Cerebellum (tissue), 4 donors: ENCODE measurements at places on chromosomes 2 and 18.

DNA sequence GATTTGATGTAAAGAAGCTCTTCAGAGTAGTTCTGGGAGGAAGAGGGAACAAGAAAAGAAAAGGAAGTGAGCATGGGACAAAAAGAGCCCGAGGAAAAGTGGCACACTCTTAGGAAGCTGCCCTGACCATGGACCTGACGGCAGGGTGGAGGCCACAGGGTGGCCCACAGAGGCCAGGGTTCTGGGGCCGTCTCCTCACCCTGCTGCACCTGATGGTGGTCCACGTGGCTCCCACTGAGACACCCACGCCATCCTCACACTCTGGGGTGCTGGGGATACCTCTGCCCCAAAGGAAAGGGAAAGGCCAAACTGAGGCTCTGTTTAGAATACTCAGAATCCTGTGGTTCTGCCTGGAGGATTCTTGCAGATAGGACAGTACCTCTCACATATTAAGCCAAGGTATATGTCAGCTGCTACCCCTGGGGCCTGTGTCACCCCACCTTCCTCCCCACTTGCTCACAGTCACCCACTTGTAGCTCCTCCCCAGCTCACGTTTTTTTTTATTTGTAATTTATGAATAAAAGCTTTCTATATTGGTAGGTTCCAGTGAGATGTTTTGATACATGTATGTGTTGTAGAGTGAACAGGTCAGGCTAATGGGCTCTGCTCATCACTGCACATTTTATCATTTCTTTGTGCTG, 171.1 kb downstream of the LDLRAD4 start:
- DNase-seq, result no peak

DNA sequence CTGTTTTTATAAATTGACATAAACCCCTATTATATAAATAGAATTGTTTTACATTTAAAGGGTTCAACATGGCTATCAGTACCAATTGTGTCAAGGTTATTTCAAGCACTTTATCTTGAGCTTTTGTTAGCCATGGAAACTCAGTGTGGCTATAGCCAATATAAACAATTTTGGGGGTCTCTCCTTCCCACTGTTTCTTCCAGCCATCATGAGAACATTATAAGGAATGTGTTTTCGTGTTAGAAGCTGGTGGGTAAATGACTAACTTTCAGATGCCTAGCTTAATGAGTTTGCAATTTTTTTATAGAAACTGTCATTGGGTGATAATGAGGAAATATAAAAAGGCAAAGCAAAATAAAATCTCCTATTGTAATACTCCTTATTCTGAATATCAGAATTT, 153.5 kb upstream of the FOSL2 start:
- DNase-seq, result no peak

- no peak for DNase-seq
Measured at GRCh38 chr2:17010104-17010503, 344.5 kb upstream of the CYRIA start.

DNA sequence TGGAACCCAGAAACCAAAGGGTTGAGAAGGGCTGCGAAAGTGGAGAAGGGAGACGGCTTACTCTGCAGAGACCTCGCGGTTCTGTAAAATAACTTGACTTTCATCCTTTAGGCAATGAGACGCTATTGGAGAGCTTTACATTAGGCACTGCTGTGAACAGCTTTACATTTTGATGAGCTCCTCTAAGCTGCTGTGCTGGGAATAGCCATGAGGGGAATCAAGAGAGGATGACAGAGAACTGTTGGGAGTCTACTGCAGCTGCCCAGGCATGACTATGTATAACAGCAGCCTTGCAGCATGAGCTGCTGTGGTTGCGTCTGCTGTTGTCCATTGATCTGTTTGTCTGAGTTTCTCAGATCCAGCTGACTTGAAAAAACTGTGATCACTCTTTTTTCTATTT, 310.8 kb upstream of the MAP2 start:
- DNase-seq, result no peak

DNA sequence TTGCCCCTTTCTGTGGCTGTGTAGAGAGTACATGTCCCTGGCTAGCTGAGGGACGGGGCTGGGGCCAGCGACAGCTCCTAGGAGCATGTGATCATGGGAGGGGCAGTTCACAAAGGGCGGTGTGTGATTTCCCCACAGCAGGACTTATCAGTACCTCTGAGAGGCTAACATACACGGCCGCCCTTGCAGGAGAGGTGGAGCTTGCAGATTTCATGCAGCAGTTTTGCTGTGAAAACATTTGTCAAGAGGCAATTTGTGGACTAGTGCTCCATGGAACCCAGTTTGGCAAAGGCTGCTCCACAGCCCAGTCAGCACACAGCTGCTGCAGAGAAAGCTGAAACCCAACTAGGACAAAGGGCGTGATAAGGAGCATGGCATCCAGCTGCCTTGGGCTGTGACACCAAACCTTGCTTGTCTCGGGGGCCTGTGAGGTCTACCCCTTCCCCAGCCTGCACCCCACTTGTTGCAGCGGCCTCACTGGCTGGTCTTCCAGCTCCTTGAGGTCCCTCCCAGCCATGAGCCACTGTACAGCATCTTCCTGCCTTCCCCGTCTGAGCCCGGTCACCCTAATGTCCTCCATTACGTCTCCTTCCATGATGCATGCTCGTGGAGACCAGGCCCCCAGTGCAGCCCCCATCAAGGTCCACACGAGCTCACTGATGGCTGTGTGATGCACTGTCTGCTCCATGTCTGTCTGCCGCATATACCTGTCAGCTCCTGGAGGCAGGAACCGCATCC, 121.4 kb upstream of the HDAC4 start:
- DNase-seq, result no peak

DNA sequence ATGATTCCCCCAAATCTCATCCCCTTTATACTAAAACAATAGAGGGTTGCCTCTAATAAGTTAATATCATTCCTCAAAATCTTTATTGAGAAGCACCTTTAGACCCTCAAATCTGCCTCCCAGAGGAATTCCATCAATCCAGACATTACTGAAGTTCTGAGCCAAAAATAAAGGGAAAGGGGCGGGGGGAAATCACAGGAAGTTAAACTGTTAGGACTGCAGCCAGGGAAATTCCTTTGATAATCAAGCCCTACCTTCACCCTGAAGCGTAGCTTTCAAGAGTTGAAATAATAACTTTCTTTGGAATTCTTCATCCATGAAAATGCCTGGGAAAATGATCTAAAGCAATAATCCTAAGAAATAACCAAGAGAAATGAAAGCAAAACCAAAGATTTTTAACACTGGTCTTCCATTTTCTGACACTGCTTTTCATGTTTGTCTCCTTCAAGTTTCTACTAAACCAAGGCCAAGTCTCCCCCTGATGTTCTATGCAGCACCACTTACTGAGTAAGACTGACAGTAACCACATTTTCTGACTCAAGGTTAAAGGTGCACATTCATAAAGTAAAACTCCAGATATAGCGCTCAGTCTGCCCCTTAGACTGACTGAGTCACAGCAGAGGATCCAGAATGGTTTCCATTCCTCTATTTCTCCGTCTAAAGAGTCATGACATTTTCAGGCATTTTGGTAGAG, 78.2 kb downstream of the TCF4 start:
- DNase-seq, result no peak

DNA sequence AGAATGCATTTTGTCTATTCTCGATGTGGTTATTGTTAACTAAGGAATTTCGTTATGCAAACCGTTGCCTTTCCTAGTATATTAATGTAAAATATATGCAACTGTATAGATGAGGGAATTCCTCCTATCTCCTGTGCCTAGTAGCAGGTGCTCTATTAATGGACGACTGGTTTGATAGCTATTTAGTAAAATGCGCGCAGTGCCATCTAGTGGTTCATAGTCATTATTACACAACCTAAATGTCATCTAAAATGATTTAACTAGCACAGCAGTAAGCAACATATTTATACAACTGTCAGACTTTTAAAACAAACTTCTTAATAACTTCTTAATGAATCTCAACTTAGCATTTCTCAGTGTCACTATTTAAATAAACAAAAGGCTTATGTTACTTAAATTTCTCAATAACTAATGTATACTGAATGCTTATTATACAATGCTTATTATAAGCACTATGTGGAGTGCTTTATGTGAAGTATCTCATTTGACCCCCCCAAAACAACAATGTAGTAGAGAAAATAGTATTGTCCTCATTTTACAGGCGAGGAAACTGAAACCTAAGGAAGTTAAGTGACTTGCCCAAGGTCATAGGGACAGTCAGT, 77.9 kb downstream of the DTNA start:
- DNase-seq, result peak; percentile 70

DNA sequence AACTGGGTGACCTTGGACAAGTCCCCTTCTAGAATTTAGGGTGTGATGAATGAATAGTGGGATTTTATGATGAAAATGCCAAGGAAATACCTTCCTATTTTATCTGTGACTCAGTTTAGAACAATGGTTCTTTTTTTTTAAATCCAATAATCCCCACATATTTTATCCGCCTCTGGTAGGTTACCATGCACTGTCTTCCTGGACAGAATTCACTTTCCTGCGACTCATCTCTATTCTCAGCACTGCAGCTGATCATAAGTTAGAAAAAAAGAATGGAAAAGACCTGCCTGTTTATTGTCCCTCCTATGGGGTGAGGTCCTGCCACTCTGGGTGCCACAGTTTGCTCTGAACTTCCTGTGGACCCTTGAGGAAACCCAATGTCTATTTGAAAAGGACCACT, 73.1 kb downstream of the IRS1 start:
- DNase-seq, result no peak

- no peak for DNase-seq
Measured at GRCh38 chr2:85180322-85181133, 47.3 kb downstream of the TCF7L1 start.

DNA sequence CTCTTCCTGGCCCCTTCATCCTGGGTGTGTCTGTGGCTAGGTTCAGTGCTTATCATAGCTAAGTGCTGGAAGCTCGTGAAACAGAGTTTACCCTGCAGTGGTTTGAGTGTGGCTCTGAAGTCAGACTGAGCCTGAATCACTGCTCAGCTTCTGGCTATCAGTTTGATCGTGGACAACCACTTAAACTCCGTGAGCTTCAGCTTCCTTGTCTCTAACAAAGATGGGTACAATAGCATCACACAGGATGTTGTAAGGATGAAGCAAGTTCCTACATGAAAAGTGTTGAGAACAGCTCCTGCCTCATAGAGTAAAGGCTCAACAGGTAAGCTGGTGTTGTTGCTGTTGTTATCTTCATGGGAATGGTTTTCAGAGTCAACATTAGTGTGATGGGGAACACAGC, 210.3 kb downstream of the CLIP4 start:
- no peak for DNase-seq

- no peak for DNase-seq
Measured at GRCh38 chr2:96954011-96954846, 32.2 kb downstream of the FAM178B start.

DNA sequence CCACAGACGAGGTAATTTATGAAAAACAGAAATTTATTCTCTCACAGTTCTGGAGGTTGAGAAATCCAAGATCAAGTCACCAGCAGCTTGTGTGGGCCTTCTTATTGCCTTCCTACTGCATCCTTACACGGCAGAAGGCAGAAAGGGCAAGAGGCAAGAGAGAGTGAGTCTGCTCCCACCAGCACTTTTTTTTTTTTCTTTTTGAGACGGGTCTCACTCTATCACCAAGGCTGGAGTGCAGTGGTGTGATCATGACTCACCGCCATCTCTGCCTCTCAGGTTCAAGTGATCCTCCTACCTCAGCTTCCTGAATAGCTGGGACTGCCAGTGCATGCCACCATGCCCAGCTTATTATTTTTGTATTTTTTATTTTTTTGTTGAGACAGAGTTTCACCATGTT, 78.5 kb upstream of the HK2 start:
- DNase-seq, result no peak

- DNase-seq, result no peak
Measured at GRCh38 chr2:128622371-128622770, 303.7 kb upstream of the HS6ST1 start.

DNA sequence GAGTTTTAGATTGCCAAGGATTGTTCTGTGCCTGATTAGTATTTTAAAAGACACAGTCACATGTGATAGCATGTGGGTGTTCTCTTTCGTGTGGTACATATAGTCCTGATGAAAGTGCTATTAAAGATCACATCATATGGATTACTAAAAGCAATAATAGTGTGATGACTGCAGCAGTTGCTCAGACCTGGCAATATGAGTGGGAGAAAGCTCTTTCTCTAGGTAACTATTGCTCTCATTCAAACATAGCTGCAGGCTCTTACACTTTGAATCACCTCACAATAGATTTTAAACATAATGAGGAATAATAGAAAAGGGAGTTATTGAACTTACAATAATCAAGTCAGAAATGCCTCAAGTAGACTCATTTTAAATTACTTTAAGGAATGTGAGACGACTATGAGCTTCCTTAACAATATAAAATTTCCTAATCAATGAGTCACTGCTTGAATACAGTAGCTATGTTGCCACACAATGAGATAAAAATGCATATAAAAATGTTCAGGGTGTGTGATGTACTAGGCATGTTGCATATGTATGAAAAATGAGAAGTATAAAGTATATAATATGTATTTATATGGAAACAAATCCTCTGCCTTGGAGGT, 452.1 kb downstream of the TMX3 start:
- no peak for DNase-seq

GRCh38 chr2:226766352-226767055, 33.1 kb downstream of the IRS1 start:
- no peak for DNase-seq

GRCh38 chr18:23967321-23968089, 47.0 kb upstream of the TTC39C start:
- DNase-seq, result no peak

- no peak for DNase-seq
Measured at GRCh38 chr2:216497382-216498069, 1.1 kb upstream of the RPL37A start.
